ENCODE measurements at places on chromosomes 2 and 18. TPM values are rescaled to one million over a fixed set of nuclear protein-coding genes. Genes with fewer than 3 reads are reported as not detected.

GRCh38 chr2:103977668-103978067 lies 876.2 kb upstream of the POU3F3 start:
- DNase-seq: no peak

- no peak for DNase-seq
These were observed 270.4 kb upstream of the CCDC68 start for GRCh38 chr18:55229682-55230081.

GRCh38 chr2:237044281-237044680 lies 41.4 kb upstream of the COPS8 start:
- no peak for DNase-seq

The UBR3 gene
- 21.9 TPM for total RNA-seq

The CNGA3 gene
- total RNA-seq: not detected

Data from PC-9 (cell line).